ENCODE measurements at places on chromosomes 16 and 17. TPM values are rescaled to one million over a fixed set of nuclear protein-coding genes. Genes with fewer than 3 reads are reported as not detected.

DNA sequence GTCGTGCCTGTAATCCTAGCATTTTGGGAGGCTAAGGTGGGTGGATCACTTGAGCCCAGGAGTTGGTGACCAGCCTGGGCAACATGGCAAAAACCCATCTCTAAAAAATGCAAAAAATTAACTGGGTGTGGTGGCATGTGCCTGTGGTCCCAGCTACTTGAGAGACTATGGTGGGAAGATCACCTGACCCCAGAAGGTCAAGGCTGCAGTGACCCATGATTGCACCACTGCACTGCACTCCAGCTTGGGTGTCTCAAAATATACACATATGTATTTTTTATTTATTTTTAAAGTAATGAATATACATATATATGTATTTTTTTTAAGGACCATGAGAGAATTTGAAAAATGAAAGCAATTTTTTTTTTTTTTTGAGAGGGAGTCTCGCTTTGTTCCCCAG is 5.1 kb upstream of the NUFIP2 start:
- H3K4me3 ChIP-seq: no peak overlapping the region
- H3K27ac ChIP-seq: no peak overlapping the region
- H3K36me3 ChIP-seq: no peaks in the 10 kb centered on the region
- no peaks in the 10 kb centered on the region for H3K27me3 ChIP-seq
- no peak for DNase-seq
- H3K4me1 ChIP-seq: no peaks in the 10 kb centered on the region

- peak; percentile 63 for DNase-seq
- H3K4me3 ChIP-seq: no peak overlapping the region
- H3K36me3 ChIP-seq: no peaks in the 10 kb centered on the region
- no peak overlapping the region for H3K27ac ChIP-seq
Observed at GRCh38 chr17:81471818-81472456, 40.7 kb downstream of the ACTG1 start.

DNA sequence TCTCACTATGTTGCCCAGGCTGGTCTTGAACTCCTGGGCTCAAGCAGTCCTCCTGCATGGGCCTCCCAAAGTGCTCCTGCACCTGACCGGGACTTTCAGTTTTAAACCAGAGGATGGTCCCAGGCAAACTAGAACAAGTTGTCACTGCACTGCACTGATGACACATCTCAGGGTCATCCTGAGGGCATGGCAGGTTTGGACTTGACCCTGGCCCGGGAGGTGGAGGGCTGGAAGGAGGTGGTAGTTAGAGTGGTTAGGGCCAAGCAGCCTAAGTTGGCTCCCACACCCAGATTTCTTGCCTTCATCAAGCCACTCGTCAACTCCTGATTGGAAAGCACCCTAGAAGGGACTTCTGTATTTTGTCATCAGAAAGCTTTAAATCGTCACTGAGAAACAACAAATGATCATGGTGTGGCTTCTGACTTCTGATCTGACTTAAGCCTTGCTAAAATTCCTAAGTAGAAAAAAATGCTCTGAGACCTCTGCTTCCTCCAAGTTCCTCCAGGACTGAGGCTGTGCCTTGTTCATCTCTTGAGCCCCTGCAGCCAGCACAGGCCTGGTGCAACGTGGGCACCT is 43.5 kb downstream of the EMP2 start:
- H3K4me1 ChIP-seq: no peaks in the 10 kb centered on the region
- no peaks in the 10 kb centered on the region for H3K27me3 ChIP-seq
- no peak for DNase-seq
- H3K4me3 ChIP-seq: no peak overlapping the region

- DNase-seq: no peak
- no peaks in the 10 kb centered on the region for H3K36me3 ChIP-seq
- no peak overlapping the region for H3K27ac ChIP-seq
- H3K4me1 ChIP-seq: peaks cover 7% of the 10 kb centered on the region
- H3K4me3 ChIP-seq: no peak overlapping the region
Observed at GRCh38 chr17:81438007-81438659, 42.9 kb downstream of the BAHCC1 start.

- H3K27ac ChIP-seq: no peak overlapping the region
- H3K4me1 ChIP-seq: no peaks in the 10 kb centered on the region
- H3K36me3 ChIP-seq: no peaks in the 10 kb centered on the region
- no peak for DNase-seq
- no peaks in the 10 kb centered on the region for H3K27me3 ChIP-seq
Observed at GRCh38 chr17:72644492-72644891, 448.0 kb downstream of the SLC39A11 start.

The KCNJ2 gene
- total RNA-seq: 18.2 TPM

The ANKRD40CL gene
- total RNA-seq: 44.9 TPM

All from colonic mucosa (tissue), 4 donors.